Osteoblast (primary cell): ENCODE measurements at places on chromosomes 2 and 18. TPM values are rescaled to one million over a fixed set of nuclear protein-coding genes. Genes with fewer than 3 reads are reported as not detected.

DNA sequence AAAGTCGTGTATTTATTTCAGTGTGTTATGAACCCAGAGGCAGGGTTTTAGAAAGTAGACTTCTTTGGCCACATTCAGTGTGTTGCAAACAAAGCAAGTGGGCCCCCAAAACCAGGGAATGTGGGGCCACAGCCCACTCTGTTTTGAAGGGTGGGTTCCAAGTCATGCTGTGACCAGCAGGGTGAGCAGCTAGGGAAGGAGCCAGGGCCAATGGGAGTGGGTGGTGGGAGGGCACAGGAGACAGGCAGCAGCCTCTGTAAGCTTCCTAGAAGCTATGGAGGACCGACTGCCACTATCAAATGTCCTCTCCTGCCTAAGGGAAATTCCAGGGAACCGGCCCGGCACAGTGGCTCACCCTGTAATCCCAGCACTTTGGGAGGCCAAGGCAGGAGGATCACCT lies 50.4 kb upstream of the LYPD1 start:
- H3K4me3 ChIP-seq, result no peak overlapping the region
- H3K27me3 ChIP-seq, result no peaks in the 10 kb centered on the region
- no peak overlapping the region for H3K27ac ChIP-seq
- H3K4me1 ChIP-seq, result no peaks in the 10 kb centered on the region

GRCh38 chr2:177329064-177329463 lies 63.5 kb upstream of the AGPS start:
- H3K27ac ChIP-seq, result no peak overlapping the region
- no peak for DNase-seq
- no peak overlapping the region for H3K4me3 ChIP-seq
- peaks cover 3% of the 10 kb centered on the region for H3K4me1 ChIP-seq

- DNase-seq, result peak; percentile 80
- no peak overlapping the region for H3K4me3 ChIP-seq
- peaks cover 47% of the 10 kb centered on the region for H3K4me1 ChIP-seq
- no peaks in the 10 kb centered on the region for H3K36me3 ChIP-seq
- no peaks in the 10 kb centered on the region for H3K27me3 ChIP-seq
Measured at GRCh38 chr2:162092658-162093556, 18.9 kb upstream of the DPP4 start.

DNA sequence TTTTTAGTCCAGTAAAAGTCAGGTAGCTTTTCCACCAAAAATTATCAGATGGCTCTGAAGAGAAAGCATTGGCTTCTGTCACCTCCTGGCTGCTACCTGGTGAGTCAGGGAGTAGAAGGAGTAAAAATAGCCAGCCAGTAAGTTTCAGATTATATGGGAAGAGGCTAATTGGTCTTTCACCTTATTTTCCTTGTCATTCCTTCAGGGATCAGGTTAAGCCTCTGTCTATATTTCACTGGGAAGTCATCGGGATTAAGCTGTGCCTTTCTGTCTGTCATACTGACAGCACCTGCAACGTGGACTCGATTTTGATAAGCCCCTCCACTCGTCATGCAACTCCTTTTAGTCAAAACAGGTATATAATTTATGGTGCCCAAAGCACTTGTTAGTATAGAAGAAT lies 380.7 kb upstream of the CELF4 start:
- H3K36me3 ChIP-seq, result no peaks in the 10 kb centered on the region
- DNase-seq, result no peak
- no peaks in the 10 kb centered on the region for H3K4me1 ChIP-seq
- H3K27me3 ChIP-seq, result no peaks in the 10 kb centered on the region
- no peak overlapping the region for H3K4me3 ChIP-seq
- no peak overlapping the region for H3K27ac ChIP-seq

GRCh38 chr2:71587509-71588073 lies 134.2 kb downstream of the DYSF start:
- peaks cover 14% of the 10 kb centered on the region for H3K27me3 ChIP-seq
- H3K4me3 ChIP-seq, result no peak overlapping the region
- H3K4me1 ChIP-seq, result peaks cover 6% of the 10 kb centered on the region
- no peak overlapping the region for H3K27ac ChIP-seq

DNA sequence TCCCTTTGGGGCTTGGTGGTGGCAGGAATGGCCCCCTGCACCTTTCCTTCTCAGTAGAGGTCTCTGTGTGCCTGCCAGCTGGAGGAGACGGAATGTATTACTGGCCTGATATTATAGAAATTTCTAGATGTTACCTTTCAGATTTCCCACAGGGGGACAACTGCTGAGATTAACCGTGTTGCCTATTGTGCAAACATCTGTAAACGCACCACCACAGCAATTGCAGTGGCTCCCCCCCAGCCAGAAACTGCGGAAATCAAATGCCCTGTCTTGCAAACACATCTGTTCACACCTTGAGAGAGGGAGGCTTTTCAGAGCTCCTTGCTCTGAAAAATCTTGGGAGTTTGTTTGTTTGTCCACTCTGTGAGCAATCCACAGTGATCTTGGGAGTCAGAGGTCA lies 270.0 kb upstream of the RAB12 start:
- H3K36me3 ChIP-seq, result no peaks in the 10 kb centered on the region
- DNase-seq, result no peak
- H3K27me3 ChIP-seq, result no peaks in the 10 kb centered on the region
- H3K27ac ChIP-seq, result no peak overlapping the region
- H3K4me1 ChIP-seq, result peaks cover 10% of the 10 kb centered on the region
- no peak overlapping the region for H3K4me3 ChIP-seq

GRCh38 chr18:2515908-2516625 lies 55.2 kb downstream of the METTL4 start:
- no peaks in the 10 kb centered on the region for H3K36me3 ChIP-seq
- peaks cover 21% of the 10 kb centered on the region for H3K4me1 ChIP-seq
- H3K4me3 ChIP-seq, result peak overlapping the region; percentile 5
- H3K27me3 ChIP-seq, result no peaks in the 10 kb centered on the region

DNA sequence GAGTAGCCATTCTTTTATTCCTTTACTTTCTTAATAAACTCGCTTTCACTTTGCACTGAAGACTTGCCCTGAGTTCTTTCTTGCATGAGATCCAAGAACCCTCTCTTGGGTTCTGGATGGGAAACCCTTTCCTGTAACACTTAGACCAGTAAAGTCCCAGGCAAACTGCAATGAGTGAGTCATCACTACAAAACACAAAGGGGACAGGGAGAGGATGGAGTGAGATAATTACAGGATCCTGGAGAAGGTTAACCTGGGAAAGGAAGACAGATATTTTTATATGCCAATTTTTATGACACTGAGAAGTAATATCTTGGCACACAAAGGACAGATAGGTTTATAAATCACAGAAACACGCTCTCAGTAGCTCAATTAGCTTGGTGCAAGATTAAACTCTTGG lies 48.7 kb downstream of the EHD3 start:
- no peaks in the 10 kb centered on the region for H3K27me3 ChIP-seq
- DNase-seq, result no peak
- H3K36me3 ChIP-seq, result no peaks in the 10 kb centered on the region
- no peak overlapping the region for H3K27ac ChIP-seq

- no peak overlapping the region for H3K4me3 ChIP-seq
- peak; percentile 18 for DNase-seq
- peaks cover 5% of the 10 kb centered on the region for H3K4me1 ChIP-seq
- no peak overlapping the region for H3K27ac ChIP-seq
Measured at GRCh38 chr2:143553261-143553660, 424.0 kb downstream of the ARHGAP15 start.

- H3K36me3 ChIP-seq, result no peaks in the 10 kb centered on the region
- H3K27ac ChIP-seq, result peak overlapping the region; percentile 50
Measured at GRCh38 chr2:199979398-199979797, 24.0 kb downstream of the MAIP1 start.

DNA sequence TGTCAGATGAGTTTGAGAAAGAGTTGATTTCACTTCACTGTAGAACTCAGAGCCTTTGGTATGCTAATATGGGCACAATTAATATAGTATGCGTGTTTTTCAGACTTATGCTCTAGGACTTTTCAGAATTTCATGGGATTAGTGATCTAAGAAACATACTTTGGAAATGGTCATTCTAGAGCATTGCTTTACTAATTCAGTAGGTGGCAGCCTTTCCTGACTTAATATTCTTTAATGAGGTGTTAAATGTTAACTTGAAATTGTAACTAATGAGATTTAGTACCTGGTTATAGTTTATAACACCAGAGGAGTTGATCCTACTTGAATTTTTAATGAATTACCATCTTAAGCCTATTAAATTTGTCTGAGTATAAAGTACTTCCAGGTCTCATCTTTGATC lies 28.4 kb downstream of the ACTR2 start:
- no peaks in the 10 kb centered on the region for H3K27me3 ChIP-seq
- H3K4me1 ChIP-seq, result no peaks in the 10 kb centered on the region
- DNase-seq, result no peak
- peak overlapping the region; percentile 1 for H3K27ac ChIP-seq

DNA sequence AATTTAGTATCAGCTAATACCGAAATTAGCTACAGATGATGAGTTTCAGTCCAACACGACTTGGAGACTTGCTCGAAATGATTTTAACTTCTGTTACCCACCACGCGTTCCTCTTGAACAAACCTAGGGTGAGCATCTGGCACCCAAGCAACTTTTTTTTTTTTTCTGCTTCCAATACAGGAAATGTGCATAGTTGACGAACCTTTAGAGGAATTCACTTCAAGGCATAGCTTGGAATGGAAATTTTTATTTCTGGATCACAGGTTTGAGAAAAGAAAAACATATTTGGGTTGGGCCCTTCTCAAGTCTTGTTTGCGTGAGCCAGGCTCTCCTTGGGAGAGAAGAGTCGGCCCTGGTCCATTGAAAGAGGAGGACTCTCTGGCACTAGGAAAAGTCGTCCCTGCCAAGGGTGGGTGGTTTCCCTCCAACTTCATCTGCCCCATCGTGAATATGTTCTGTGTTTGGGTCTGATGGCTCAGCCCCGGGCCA lies 37.4 kb upstream of the RPL31 start:
- peaks cover under 1% of the 10 kb centered on the region for H3K4me1 ChIP-seq
- H3K27ac ChIP-seq, result no peak overlapping the region
- no peak overlapping the region for H3K4me3 ChIP-seq
- no peaks in the 10 kb centered on the region for H3K36me3 ChIP-seq

DNA sequence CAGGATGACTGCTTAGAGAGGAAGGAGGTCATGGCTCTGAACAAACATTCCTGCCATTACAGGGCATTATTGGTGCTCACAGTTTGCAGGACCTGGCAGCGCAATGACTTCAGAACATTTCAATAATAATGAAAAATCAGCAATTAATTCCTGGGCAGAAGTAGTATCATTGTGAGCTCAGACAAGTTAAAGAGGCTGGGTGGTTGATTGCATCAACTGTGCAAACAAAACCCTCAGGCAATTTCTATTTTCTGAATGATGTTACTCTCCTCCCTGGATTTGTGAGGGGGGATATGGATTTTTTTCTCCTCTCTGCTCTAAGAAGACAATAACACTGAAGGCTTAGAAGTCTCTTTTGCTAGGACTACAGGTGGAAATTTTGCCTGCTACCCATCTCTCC lies 168.1 kb upstream of the TACR1 start:
- H3K36me3 ChIP-seq, result no peaks in the 10 kb centered on the region
- H3K27me3 ChIP-seq, result peaks cover 14% of the 10 kb centered on the region
- no peaks in the 10 kb centered on the region for H3K4me1 ChIP-seq
- no peak overlapping the region for H3K4me3 ChIP-seq
- H3K27ac ChIP-seq, result no peak overlapping the region

- H3K4me1 ChIP-seq, result no peaks in the 10 kb centered on the region
- H3K27ac ChIP-seq, result no peak overlapping the region
- no peak overlapping the region for H3K4me3 ChIP-seq
- DNase-seq, result peak; percentile 62
- no peaks in the 10 kb centered on the region for H3K36me3 ChIP-seq
Measured at GRCh38 chr2:8551622-8552074, 130.2 kb upstream of the ID2 start.

GRCh38 chr2:49286726-49287125 lies 132.4 kb upstream of the FSHR start:
- no peaks in the 10 kb centered on the region for H3K36me3 ChIP-seq
- no peak overlapping the region for H3K27ac ChIP-seq
- no peaks in the 10 kb centered on the region for H3K4me1 ChIP-seq
- no peaks in the 10 kb centered on the region for H3K27me3 ChIP-seq
- no peak overlapping the region for H3K4me3 ChIP-seq

DNA sequence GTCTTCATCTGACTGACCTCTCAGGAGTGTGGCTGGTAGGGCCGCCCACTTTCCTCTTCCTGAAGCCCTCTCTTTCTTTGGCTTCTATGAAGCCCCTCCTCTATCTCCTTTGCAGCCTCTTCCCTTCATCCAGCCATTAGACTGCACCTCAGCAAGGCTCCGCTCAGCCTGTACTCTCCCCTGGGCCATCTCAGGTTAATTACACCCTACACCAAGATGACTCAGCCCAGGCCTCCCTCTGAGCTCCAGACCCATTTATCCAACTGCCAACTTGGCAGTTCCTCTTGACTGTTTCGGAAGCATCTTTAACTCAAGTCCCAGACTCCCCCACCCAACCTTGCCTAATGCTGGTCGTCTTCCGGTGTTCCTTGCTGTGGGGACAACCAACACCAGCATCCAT lies 5.8 kb upstream of the WNT6 start:
- peak; percentile 86 for DNase-seq
- no peak overlapping the region for H3K27ac ChIP-seq
- peaks cover 12% of the 10 kb centered on the region for H3K4me1 ChIP-seq
- H3K27me3 ChIP-seq, result peaks cover 52% of the 10 kb centered on the region
- H3K4me3 ChIP-seq, result no peak overlapping the region
- no peaks in the 10 kb centered on the region for H3K36me3 ChIP-seq

GRCh38 chr18:74989134-74989533 lies 219.8 kb downstream of the PTGR3 start:
- no peak for DNase-seq
- no peaks in the 10 kb centered on the region for H3K27me3 ChIP-seq
- no peaks in the 10 kb centered on the region for H3K4me1 ChIP-seq
- H3K36me3 ChIP-seq, result no peaks in the 10 kb centered on the region
- no peak overlapping the region for H3K4me3 ChIP-seq
- no peak overlapping the region for H3K27ac ChIP-seq

GRCh38 chr2:6880200-6880733 lies 2.7 kb downstream of the RSAD2 start:
- H3K27me3 ChIP-seq, result no peaks in the 10 kb centered on the region
- no peak overlapping the region for H3K4me3 ChIP-seq
- DNase-seq, result no peak

- no peak overlapping the region for H3K4me3 ChIP-seq
- no peaks in the 10 kb centered on the region for H3K36me3 ChIP-seq
- H3K27ac ChIP-seq, result no peak overlapping the region
- H3K27me3 ChIP-seq, result no peaks in the 10 kb centered on the region
- no peak for DNase-seq
Measured at GRCh38 chr18:60017371-60017770, 117.6 kb downstream of the PMAIP1 start.

GRCh38 chr18:48866028-48866733 lies 84.6 kb downstream of the SMAD7 start:
- DNase-seq, result peak; percentile 65
- H3K36me3 ChIP-seq, result no peaks in the 10 kb centered on the region
- H3K27ac ChIP-seq, result no peak overlapping the region
- H3K4me3 ChIP-seq, result no peak overlapping the region
- no peaks in the 10 kb centered on the region for H3K27me3 ChIP-seq

- H3K27ac ChIP-seq, result peak overlapping the region; percentile 97
- peaks cover 50% of the 10 kb centered on the region for H3K4me1 ChIP-seq
- peak; percentile 93 for DNase-seq
Measured at GRCh38 chr2:54559593-54560145, 103.5 kb downstream of the SPTBN1 start.

Gene LYPD6B
- total RNA-seq, result 2.5 and 2.9 TPM in 2 replicates

Gene CPO
- not detected in 2 replicates for total RNA-seq

Gene AMER3
- not detected in 2 replicates for total RNA-seq

Gene HOXD12
- not detected in 2 replicates for total RNA-seq

Gene DUSP19
- 2.4 and 2.9 TPM in 2 replicates for total RNA-seq

Gene ASB18
- total RNA-seq, result under 0.01 TPM in 1 of 2 replicates, not detected in the other

Gene TANC1
- 33.9 and 34.7 TPM in 2 replicates for total RNA-seq

Gene EIF2AK2
- 42.3 and 45.1 TPM in 2 replicates for total RNA-seq

Gene CDKL4
- total RNA-seq, result 2.2 and 3.5 TPM in 2 replicates

Gene MROH2A
- total RNA-seq, result not detected in 2 replicates

Gene UGT1A4
- total RNA-seq, result not detected in 2 replicates

Gene SCN1A
- total RNA-seq, result 0.59 and 0.72 TPM in 2 replicates

Gene ASIC4
- under 0.01 TPM in 1 of 2 replicates, not detected in the other for total RNA-seq
